ENCODE measurements at places on chromosomes 5 and 9.

- peak; percentile 56 for DNase-seq
Observed at GRCh38 chr5:178429491-178430185, 160.6 kb downstream of the COL23A1 start.

DNA sequence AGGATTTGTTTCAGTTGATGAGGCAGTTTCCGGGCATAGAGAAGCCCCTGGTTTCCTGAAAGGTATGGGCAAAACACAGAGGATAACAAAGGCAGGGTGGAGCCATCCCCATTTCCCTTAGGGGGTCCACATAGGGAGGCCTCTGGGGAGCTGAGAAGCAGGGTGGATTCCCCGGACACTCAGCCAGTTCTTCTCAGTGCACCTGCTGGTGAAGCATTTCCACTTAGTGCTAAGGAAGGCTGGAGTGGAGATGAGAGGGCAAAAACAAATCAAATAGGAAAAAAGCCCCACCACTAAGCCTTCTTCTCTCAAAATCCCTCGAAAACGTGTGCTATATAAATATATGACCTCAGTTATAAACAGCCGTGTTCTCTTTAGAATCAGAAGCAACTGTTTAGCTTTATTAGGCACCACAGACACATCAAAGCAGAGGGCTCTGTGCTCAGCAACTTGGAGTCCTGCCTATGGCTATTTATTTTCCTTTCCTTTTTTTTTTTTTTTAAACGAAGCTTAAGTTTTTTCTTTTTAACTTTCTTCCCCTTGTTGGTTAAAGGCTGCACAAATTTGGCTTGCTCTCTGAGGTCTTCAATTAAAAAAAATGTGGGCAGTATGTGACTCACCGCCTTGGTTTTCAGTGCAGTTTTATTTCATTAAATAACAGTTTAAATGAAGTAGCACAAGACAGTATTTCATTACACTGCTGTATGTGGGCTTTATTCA is 67.7 kb downstream of the PRDM6 start:
- DNase-seq = no peak

- no peak for DNase-seq
Observed at GRCh38 chr9:19924080-19924479, 135.2 kb upstream of the SLC24A2 start.

- DNase-seq = no peak
Observed at GRCh38 chr9:77830618-77831285, 182.6 kb upstream of the GNA14 start.

DNA sequence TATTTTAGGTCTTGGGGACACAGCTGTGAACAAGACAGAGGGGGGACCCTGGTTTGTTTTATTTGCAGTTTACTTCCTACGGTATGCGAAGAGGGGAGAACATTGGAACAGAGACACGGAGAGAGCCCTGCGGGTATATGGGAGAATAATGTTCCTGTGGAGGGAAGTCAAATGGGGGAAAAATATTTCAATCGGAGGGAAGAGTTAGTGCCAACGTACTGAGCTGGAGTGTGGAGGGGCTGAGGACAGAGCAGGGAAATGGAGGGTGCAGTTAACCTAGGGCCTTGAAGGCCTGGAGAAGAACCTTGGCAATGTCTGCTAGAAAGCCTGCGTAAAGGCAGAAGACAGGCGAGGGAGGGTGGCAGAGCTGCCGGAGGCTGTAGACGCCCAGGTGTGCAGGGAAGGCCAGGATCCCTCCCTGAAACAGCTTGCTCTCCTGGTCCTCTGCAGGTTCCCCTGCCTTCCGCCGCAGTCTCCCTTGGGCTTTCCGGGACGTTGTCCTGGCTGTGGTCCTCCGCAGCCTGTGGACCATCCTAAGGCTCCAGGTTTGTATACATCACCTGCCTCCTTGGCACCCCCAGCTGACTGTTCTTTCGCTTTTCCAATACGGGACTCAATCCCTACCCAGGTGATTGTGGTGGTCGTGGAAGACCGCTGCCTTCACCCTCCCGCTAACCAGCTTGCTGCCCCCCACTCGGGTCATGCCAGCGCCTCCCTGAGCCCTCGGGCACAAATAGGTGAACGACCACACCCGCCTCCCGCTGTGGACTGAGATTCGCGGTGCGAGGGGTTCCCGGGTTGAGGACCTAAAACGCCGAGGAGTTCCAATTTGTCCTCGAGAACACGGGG is 1.9 kb upstream of the RACK1 start:
- DNase-seq = no peak

DNA sequence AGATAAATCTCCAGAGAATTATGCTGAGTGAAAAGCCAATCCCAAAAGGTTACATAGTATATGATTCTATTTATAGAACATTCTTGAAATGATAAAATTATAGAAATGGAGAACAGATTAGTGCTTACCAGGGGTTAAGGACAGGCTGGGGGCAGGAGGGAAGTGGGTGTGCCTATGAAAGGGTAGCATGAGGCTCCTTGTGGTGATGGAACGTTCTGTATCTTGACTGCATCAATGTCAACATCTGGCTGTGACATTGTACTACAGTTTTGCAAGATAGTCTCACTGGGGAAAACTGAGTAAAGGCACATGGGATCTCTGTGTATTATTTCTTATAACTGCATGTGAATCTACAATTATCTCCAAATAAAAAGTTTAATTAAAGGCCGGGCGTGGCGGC is 22.3 kb downstream of the ORM2 start:
- no peak for DNase-seq

DNA sequence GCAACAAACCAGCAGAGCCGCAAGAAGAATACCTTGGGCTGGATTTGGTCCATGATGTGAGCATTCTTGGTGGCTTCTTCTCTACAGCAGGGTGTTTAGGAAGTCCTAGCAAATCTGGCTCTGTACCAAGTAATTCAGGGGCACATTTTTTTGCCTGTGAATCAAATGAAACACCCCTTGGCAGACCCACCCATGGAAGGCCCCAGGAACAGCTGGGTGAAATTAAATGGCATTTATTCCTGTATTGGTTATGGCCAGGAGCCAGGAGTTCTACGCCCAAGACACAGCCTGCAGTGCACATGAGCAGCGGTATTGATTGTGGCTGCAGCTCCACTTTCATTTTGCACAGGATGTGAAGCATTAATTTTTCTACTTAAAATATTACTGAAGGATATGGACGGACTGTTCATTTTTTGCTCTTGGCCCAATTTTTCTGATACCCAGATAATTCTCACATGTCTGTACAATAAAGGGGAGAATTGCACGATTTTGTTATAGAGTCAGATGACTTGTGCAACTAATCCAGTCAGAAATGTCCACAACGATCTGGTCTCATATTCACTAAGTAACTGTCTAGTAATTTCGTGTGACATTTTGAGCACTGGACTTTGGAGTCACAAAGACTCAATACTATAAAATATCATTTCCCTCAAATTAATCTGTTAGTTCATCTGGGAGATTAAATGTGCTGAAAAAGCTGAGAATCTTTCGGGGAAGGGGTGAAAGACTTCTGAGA is 120.7 kb upstream of the APC start:
- DNase-seq = no peak

DNA sequence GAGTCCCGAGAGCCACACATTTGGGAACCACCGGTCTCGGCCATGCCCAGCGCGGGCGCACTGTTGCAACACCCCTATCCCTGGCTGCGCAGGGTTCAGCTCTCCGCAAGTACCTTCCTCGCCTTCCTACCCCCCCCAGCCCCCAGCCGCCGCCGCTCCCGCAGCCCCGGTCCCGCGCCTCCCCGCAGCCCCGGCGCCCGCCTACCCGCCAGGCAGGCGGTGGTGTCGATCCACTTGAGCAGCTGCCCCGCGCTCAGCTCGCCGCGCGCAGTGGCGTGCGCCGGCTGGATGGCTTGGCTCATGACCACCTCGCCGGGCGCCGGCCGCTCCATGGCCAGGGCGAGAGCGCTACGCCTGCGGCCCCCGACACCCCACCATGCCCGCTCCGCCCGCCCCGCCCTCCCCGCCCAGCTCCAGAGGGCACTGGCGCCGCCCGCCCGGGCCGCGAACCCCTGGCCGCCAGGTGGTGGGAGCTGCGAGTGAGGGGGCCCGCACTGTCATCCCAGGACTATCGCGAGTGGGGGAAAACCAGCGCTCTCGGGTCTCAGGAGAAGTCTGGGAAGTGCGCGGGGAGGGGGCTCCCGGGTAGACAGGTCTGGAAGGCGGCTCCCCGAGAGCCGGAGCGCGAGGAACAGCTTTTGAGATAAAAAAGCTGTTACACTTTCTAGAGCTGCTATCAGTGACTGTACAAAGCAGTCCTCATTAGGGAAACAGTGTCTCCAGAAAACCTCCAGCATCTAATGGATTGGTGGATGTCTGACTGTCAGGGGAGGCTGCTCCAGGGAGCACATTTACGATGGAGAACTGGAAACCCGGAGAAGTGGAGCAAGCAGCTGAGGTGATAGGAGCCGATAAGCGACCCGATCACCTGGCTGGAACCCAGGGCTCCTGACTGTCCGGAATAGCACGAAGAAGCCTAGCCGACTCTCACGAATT is at the start of gene ACOT12:
Gene ACOT12 (minus strand): TSS at position 352 of the 936 bp plus-strand sequence. CDS start 20 bp downstream, at position 332.
- no peak for DNase-seq

GRCh38 chr9:81132796-81133195 is 556.6 kb downstream of the TLE1 start:
- DNase-seq = no peak

GRCh38 chr5:64854855-64855254 is 86.1 kb downstream of the CWC27 start:
- no peak for DNase-seq

DNA sequence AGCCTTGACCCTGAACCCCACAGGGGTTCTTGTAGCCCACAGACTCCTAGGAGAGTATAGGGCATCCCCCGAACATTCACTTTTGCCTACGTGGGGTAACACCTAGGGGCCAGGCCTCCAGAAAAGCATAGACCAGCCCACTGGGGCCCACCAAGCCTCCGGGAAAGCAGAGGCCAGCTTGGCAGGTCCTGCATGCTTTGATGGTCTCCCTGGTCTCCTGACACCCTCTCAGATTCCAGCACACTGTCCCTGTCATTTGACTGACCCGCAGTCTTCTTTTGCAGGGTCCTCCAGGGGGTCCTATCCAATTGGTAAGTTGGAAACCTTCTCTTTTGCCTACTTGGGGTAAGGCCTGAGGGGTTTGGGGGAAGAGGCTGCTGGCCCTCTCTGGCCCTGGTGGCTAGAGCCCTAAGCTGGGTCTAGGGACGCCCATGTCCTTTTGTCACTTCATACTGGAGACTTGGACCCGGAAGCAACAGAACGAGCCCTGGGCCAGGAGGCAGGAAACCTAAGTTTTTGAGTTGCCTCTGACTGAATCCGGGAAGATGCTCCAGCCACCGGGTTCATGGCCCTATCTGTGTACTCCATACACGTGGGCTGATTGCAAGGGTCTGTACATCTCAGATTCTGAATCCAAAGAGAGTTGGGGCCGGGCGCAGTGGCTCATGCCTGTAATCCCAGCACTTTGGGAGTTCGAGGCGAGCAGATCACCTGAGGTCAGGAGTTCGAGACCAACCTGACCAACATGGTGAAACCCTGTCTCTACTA is 20.9 kb upstream of the ORM1 start:
- DNase-seq = no peak

- DNase-seq = no peak
Observed at GRCh38 chr9:136793086-136793946, 2.2 kb downstream of the TMEM141 start.

- no peak for DNase-seq
Observed at GRCh38 chr9:94534901-94535300, 20.0 kb upstream of the PCAT7 start.

GRCh38 chr5:38265546-38266179 is 7.3 kb downstream of the EGFLAM start:
- peak; percentile 28 for DNase-seq

DNA sequence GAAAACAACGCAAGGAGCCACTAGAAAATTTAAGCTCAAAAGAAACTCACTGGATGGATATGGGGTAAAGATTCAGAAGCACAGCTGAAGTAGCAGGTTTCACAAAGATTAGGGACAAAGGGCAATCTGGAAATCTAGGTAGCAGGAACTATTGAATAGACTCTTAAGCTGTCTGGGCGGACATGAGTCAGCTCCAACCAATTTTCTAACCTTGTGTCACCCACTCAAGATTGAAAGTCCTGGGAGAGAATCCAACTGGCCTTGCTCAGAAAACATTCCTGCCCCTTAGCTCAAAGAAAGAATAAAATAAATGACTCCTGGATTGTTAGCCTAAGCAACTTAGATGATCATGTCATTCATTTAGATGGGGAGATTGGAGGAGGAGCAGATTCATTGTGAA is 69.2 kb downstream of the STK32A start:
- DNase-seq = no peak

- DNase-seq = no peak
Observed at GRCh38 chr5:6715758-6716628, 2.8 kb downstream of the TENT4A start.

GRCh38 chr5:27769748-27770402 is 731.5 kb upstream of the CDH9 start:
- no peak for DNase-seq

DNA sequence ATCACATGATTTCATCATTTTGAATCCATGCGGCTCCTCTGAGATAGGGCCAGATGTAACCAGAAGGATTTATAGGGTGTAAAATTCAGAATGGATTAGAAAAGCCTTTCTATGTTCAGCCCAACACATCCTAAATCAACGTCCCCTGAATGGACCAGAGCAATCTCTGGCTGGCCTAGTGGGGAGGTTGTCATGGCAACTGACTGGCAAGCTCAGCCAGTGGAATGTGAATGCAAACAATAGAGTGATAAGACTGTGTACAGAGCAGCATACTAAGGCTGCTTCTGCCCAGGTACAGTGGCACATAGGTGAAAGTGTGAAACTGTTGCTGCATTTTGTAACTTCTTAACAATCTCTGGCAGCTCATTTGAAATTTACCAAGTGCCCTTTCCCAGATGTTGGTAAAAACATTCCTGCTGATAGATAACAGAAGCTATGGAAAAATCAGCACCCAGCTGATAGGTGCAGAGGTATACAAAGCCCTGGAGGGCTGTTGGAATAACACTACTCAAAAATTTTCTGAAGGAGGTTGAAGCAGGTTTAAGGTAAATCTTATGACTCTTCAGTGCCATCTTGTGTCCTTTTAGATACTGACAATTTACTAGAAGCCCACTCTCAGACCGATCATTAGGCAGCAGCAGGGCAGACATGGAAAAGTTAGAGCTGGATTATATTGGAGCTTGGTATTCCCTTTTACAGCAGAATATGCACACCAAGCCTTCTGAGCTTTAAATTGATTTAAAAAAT is 267.2 kb downstream of the RAB3C start:
- peak; percentile 16 for DNase-seq

GRCh38 chr9:124354346-124355038 is 60.8 kb downstream of the PSMB7 start:
- no peak for DNase-seq

DNA sequence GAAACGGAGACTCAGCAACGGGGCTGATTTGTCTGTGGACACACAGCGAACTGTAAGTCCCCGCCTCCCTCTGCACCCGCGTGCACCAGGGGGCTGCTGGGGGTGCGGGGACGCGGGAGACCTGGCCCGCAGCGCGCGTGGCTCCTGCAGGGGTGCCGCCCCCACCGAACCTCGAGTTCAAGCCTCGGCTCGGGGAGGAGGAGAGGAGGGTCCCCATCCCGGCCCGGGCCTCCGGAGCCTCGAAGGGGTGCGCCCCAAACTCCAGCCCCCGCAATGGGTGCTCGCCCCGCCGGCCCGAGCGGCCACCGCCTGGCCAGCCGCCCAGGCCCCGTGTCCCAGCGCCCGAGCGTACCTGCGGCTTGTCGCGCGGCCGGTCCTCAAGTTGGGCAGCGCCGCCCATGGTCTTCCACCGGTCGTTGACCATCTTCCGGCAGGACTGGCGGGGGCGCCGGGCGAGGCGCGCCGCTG is 829 bp downstream of the FIBCD1 start:
- no peak for DNase-seq
